Upper lobe of right lung (tissue), 1 donor: ENCODE measurements at places on chromosomes 4 and X. TPM values are rescaled to one million over a fixed set of nuclear protein-coding genes. Genes with fewer than 3 reads are reported as not detected.

- no peak for DNase-seq
- H3K27ac ChIP-seq: no peak overlapping the region
- no peaks in the 10 kb centered on the region for H3K36me3 ChIP-seq
- peaks cover 74% of the 10 kb centered on the region for H3K27me3 ChIP-seq
These were observed 2.7 kb downstream of the PCDH10 start for GRCh38 chr4:133151691-133152329.

GRCh38 chr4:143384381-143384994 is 47.8 kb downstream of the GAB1 start:
- no peaks in the 10 kb centered on the region for H3K27me3 ChIP-seq
- no peak for DNase-seq
- no peak overlapping the region for H3K4me3 ChIP-seq
- no peaks in the 10 kb centered on the region for H3K36me3 ChIP-seq

- no peaks in the 10 kb centered on the region for H3K27me3 ChIP-seq
- DNase-seq: no peak
- no peak overlapping the region for H3K27ac ChIP-seq
- H3K4me1 ChIP-seq: no peaks in the 10 kb centered on the region
- H3K4me3 ChIP-seq: no peak overlapping the region
These were observed 297.9 kb downstream of the GPM6A start for GRCh38 chr4:175514174-175514573.

ATP1B4 gene
- total RNA-seq: not detected

DNA sequence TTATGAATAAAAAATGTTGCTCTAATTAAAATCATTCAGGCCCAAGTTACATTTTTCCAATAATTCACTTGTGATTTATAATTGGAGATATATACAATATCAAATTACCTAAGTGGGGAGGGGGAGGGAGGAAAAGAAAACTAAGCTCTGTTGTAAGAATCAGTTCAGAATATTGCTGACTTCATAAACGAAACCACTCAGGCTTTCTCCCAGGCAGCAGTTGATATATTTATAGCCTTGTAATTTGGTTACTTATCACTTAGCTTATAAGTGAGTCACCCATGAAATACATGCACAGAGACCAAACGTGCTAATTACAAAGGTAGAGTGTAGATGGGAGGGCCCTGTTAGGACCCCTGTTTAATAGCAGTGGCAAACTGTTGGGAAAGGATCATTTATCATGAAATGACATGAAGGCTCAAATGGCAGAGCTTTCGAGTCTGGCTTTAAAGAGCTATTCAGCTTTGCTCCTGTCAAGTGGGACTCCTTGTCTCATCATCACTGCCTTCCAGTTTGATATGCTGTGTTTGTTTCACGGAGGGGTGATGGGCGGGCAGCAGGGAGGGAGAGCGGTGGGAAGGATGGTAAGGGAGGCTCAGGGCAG is 105.6 kb upstream of the PGRMC2 start:
- no peak overlapping the region for H3K4me3 ChIP-seq
- H3K27ac ChIP-seq: no peak overlapping the region
- no peaks in the 10 kb centered on the region for H3K36me3 ChIP-seq
- peaks cover 3% of the 10 kb centered on the region for H3K4me1 ChIP-seq
- no peaks in the 10 kb centered on the region for H3K27me3 ChIP-seq

DNA sequence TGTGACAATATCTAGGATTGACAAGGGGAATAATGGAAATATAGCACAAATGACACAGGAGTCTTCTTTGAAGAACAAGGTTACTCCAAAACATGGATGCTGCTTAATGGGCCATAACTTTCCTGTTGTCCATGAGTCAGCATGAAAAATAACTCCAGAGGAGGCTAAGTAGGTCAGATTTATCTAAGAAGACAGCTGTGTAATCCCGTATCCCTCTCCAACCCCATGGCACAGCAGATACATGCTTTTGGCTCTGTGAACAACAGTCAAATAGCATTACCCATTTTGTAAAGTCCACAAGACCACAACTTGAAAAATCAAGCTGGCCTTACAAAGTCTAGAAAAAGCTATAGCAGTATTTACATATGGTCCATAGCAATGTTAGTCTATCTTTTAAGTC is 2.1 kb upstream of the TMEM131L start:
- H3K4me3 ChIP-seq: no peak overlapping the region
- H3K4me1 ChIP-seq: peaks cover 24% of the 10 kb centered on the region
- DNase-seq: no peak

DNA sequence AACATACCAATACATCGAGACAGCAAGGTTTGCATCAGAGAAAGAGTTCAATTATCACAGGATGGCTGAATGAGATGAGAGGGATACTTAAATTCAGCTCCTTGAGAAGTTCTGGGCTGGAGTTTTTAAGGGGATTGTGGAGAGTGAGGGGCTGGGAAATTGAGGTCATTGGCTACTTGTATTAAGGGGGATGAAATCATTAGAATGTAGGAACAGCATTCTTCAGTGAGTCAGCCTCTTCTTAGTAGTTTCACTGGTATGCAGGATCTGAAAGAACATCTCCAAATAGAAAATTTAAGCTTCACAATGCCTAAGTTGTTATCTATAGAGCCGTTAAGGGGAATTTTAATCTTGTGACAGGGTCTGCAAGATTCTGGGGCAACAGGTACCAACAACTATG is 211.6 kb upstream of the TAPT1 start:
- DNase-seq: no peak
- no peaks in the 10 kb centered on the region for H3K27me3 ChIP-seq
- H3K4me3 ChIP-seq: no peak overlapping the region
- H3K36me3 ChIP-seq: no peaks in the 10 kb centered on the region
